HFF-Myc (cell line): ENCODE measurements at places on chromosomes 6 and 20.

DNA sequence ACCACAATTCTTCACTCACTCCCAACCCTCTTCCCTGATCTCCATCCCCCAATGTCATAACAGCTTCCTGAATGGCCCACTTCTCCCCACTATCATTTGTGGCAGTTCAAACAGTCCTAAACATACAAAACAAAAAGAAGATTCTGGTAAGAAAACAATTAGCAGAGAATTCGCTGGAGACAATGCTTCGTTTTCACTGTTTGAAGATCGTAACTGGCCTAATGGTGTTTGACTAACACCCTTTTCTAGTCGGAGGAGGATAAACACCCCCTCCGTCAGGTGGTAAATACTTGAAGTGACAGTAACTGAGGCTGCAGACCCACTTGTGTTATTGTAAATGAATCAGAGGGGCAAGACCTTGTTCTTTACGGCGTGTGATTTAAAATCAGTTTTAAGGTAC, 3.8 kb downstream of the EYA2 start:
- DNase-seq: no peak

- DNase-seq: no peak
These were observed 25.7 kb downstream of the ZFAND3 start for GRCh38 chr6:37845026-37845911.

GRCh38 chr6:69818223-69818930, 21.6 kb upstream of the LMBRD1 start:
- no peak for DNase-seq

GRCh38 chr6:56093776-56094175, 153.6 kb downstream of the COL21A1 start:
- DNase-seq: no peak

DNA sequence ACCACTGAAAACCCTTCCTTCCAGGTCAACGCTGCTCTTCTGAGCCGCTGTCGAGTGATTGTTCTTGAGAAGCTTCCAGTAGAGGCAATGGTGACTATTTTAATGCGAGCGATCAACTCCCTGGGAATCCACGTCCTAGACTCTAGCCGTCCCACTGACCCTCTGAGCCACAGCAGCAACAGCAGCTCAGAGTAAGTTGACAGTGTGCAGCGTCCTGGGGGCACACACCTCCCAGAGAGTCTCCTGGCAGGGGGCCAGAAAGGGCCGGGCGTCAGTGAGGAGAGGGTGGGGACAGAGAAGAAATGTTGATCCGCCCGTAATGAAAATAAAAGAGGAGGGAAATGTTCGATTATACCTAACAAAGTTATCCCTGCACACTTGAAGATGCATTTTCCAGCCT, 5.0 kb downstream of the WRNIP1 start:
- DNase-seq: no peak

DNA sequence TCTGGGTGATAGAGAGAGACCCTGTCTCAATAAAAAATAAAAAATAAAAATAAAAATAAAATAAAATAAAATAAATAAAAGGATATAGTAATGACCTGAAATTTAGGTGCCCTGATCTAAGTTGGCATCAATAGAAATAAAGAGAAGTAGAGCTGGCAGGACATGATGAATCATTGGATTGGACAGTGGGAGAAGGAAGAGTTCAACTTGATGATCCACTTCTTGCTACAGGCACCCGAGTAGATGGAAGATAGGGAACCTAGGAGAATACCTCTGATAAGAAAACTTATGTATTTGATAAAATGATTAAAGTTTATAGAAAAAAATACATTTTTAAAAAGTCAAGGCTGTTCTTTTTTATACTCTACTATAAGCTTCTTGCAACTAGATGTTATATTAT, 79.0 kb downstream of the ADTRP start:
- no peak for DNase-seq

GRCh38 chr6:16804546-16805242, 43.4 kb upstream of the ATXN1 start:
- DNase-seq: no peak

DNA sequence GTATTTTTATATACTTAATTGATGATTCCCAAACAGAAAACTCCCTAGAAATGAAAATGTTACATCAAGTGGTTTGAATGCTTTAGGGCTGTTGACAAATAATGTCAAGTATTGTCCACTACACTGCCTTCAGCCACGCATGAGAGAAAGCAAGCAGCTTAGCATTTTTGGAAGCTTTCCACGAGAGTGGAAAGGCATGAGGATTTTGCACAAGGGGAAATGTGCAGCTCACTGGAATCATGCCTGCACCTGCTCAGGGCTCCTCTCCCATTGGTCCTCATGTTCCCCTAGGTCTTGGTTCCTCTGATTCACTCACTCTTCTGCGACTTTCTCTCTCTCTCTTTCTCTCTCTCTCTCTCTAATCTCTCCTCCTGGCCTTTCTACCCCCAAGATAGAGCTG, 439.5 kb upstream of the CDH4 start:
- no peak for DNase-seq

GRCh38 chr6:117456998-117457397, 25.5 kb upstream of the DCBLD1 start:
- no peak for DNase-seq

DNA sequence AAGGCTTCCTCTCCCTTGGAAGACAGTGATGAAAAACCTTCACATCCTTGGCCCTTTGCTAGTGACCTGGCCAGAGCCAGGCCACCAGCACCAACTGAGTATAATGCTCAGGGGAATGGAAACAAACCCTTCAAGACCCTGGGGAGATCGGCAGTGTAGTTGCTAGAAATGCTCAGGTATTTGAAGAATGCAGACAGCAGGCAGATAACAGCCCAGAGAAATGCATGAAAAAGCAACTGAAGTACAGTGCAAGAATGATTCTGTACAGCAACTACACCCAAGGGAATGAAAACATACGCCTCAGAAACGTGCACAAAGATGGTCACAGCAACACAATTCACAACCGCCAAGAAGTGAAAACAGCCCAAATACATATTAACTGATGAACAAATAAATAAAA, 41.1 kb downstream of the PPP1R3G start:
- no peak for DNase-seq

GRCh38 chr20:50536333-50536732, 26.1 kb downstream of the PTPN1 start:
- no peak for DNase-seq

DNA sequence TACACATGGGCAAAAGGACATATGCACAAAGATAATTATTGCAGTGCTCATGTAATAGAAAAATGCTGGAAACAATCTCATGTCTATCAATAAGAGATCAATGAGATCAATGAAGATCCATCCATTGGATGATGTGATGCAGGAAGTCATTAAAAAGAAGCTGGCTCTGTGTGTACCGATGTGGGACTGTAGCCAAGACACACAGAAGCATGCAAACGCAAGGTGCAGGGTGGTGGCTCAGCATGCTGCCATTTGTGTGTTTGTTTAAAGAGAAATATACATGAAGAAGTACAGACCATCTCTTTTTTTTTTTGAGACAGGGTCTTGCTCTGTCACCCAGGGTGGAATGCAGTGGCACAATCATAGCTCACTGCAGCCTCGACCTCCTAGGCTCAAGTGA, 33.1 kb upstream of the KCNB1 start:
- no peak for DNase-seq

- no peak for DNase-seq
These were observed 65.3 kb downstream of the MTHFD1L start for GRCh38 chr6:150930841-150931240.

DNA sequence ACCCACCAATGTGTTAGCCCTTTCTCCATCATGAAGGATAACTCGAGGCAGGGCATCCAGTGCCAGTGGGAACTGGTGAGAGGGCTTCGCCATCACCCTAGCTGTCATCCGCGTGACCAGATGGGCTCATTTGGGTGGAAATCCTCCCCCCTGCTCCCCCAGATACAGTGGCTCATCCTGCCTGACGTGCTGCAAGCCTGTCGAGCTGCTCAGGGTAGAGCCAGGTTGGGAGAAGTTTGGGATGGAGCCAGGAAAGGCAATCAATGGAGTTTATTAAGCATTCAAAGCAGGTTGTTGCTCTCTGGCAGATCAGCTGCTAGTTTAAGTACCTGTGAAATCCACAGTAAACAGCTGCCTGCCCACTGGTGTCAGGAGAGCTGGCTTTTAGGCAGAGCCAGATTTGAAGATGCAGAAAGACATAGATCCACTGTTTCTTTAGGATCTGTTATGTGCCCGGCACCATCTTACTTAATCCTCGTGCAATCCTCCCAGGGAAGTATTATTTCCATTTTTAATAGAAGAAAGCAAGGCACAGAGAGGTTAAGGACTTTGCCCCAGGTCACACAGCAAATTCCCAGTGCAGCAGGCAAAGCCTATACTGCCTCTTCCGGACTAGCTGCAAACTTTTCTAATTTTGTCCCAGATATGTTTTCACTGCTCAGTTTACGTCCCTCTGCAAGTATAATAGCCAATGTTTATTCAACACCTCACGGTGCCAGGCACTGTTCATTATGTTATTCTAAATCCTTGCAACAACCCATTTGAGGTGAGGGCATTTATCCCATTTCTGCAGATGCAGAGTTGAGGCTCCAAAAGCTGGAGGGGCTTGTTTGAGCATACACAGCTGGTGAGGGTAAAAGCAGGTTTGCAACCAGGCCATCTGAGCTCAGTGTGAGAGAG, 54.1 kb upstream of the KCNG1 start:
- DNase-seq: no peak

GRCh38 chr6:27547157-27548075, 74.5 kb upstream of the ZNF184 start:
- DNase-seq: peak; percentile 74

GRCh38 chr6:16635810-16636602, 125.3 kb downstream of the ATXN1 start:
- DNase-seq: peak; percentile 21

DNA sequence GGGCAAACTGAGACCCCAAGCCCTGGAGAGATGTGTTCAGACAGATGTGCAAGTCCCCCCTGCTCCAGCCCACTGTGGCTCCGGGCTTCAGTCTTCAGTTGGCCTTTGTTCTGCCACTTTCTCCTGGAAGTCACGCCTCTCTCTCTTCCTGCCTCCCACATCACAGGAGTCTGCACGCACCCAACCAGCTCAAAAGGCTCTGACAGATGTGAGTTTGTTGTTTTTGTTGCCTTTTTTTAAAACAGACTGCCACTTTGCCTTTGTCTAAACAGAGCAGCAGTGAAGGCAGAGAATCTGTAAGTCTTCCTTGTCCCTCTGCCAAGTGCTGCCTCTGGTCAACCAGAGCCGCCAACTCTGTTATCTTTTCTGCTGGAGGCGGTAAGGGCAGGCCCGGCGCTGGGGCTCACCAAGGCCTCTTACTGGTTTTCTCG, 149.7 kb downstream of the TFAP2C start:
- peak; percentile 24 for DNase-seq

DNA sequence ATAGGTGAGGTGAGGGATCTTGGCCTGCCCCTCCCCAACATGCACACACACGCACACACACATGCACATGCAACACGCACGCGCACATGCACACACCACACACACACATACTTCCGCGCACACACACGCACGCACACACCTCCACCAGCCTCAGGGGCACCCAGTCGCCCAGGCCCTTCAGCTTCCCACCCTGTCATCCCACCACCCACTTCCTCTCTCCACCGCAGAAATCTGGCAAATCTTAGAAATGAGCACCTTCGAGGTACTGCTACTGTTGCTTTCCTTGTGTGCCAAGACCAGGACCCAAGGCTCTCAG, 1.2 kb downstream of the SPDEF start:
- no peak for DNase-seq

GRCh38 chr6:170291271-170292110, 613 bp upstream of the DLL1 start:
- no peak for DNase-seq

- no peak for DNase-seq
These were observed 36.9 kb downstream of the B4GALT5 start for GRCh38 chr20:49676581-49677291.

GRCh38 chr6:129105793-129106192, 222.9 kb downstream of the LAMA2 start:
- DNase-seq: no peak

DNA sequence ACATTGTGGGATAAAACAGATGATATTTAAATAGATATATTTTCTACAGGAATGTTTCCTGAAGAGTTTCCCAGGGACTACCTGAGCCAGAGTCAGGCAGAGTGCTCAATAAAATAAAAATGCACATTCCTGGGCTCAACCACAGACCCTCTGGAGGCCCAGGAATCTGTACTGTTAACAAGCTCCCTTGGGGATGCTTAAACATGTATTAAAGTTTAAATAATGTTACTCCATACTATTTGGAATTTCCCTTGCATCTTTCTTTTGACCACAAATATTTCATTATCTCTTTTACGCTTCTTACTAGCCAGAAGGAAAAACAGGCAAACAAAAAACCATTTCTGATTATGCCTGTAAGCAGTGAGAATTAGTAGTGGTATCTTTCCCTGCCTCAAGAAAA, 42.3 kb downstream of the GPR63 start:
- DNase-seq: peak; percentile 1

- DNase-seq: no peak
These were observed 42.1 kb upstream of the LOC128125822 start for GRCh38 chr6:63530182-63530581.

GRCh38 chr6:18536591-18537055, 149.5 kb downstream of the RNF144B start:
- DNase-seq: no peak

DNA sequence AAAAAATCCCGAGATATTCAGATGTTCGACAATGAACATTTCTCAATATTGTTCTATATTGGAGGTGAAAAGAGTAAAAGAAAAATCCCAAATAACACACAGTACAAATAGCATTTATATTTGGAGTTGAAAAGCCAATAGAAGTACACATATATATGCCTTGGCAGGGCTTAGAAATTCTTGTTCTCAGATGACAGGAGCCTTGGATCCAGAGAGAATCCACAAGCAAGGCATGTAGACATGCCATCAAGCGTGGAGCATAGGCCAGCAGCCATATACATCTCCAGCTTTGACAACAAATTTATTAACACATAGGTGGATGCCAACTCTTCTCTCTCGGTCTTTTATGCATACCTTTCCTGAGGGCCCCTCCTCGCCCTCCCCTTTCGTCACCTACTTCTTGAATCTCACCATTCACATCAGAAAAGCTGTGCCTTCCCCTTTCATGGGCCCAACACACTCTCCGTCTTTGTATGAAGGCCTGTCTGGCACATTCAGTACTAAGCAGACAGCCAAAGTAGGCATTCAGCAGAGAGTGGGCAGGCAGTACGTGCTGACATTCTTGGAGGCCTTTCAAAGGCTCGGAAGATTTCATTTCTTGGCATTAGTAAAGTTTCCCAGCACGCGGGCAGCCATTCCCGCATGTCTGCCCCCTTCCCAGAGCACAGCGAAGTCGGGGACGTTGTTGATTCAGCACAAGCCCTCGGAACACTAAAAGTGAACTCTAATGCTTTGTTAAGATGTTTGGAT, 18.2 kb downstream of the NEDD9 start:
- DNase-seq: no peak

DNA sequence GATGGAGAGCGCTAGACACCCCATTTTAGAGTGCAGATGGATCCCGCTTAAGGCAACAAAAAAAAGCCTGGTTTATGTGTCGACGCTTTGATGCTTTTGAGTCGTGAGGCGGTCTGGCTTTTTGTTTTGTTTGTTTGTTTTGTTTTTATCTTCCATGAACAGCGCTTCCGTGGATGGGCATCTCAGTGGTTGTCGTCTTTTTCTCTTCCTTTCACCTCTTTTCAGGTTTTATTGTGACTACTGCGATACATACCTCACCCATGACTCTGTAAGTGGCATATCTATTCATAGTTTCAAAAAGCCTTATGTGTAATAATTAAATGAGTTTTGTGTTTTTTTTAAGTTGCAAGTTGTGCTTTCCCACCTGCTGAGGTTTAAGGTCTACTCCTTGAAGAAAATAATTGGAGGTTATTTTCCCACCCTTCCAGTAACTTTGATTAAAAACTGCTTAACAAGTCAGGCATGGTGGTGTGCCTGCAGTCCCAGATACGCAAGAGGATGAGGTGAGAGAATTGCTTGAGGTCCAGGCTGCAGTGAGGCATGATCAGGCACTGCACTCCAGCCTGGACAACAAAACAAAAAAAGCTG, 476 bp downstream of the SNRPC start:
- no peak for DNase-seq
